ENCODE measurements at places on chromosomes 1 and 21. TPM values are rescaled to one million over a fixed set of nuclear protein-coding genes. Genes with fewer than 3 reads are reported as not detected.

Gene SNX7
- polyA plus RNA-seq: 0.15 TPM

Gene GBP1
- polyA plus RNA-seq: 19.5 TPM

Gene AGMAT
- not detected for polyA plus RNA-seq

Gene FAM78B
- polyA plus RNA-seq: not detected

Gene FABP3
- not detected for polyA plus RNA-seq

Gene KIF14
- 0.05 TPM for polyA plus RNA-seq

Gene CFHR1
- polyA plus RNA-seq: not detected

Gene SYCP1
- polyA plus RNA-seq: not detected

DNA sequence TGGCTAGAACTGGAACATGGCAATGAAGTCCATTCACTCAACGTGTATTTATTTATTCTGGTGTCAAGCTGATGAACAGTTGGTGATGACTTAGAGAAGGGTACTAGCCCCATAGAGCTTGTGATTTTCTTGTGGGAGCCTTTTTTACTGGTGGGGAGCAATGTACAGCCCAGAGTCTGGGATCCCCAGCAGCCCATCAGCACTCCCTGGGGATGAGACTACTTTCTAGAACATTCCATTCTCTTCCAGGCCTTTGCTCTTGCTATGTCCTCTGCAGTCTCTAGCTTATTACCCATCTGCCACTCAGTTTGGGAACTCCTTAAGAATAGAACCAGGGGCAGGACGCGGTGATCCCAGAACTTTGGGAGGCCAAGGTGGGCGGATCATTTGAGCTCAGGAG, 11.6 kb downstream of the SLC2A1 start:
- DNase-seq: no peak
- no peaks in the 10 kb centered on the region for H3K27me3 ChIP-seq
- no peaks in the 10 kb centered on the region for H3K36me3 ChIP-seq

DNA sequence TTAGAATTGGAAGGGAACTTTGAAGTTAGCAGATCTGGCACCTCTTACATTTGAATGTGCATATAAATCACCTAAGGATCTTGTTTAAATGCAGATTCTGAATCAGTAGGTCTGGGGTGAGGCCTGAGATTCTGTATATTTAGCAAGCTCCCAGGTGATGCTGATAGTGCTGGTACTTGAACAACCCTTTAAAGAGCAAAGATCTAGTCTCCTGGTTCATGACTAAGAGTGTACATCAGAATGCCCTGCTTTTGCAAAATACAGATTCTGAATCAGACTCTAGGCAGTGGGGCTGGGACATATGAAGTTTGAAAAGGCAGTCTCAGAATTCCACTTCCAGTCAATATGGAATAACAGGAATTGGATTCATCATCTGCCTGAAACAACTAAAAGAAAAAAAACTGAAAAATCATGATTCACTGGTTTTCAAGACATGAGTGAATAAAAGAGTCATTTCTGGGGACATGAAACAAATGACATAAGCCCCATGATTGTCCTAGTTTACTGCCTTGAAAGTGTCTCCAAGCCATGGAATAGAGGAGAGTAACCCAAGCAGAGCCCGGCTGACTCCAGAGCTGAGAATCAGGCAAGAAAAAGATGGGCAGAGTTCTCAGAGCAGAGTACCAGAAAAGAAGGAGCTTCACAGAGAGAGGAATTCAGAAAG, 149.6 kb upstream of the SGIP1 start:
- H3K27ac ChIP-seq: peak overlapping the region; percentile 72
- peaks cover 53% of the 10 kb centered on the region for H3K4me1 ChIP-seq

GRCh38 chr1:4395676-4396075, 258.7 kb upstream of the AJAP1 start:
- H3K36me3 ChIP-seq: no peaks in the 10 kb centered on the region
- DNase-seq: no peak
- no peak overlapping the region for H3K4me3 ChIP-seq
- no peaks in the 10 kb centered on the region for H3K27me3 ChIP-seq
- no peaks in the 10 kb centered on the region for H3K4me1 ChIP-seq
- no peak overlapping the region for H3K27ac ChIP-seq

- peak; percentile 32 for DNase-seq
- H3K4me3 ChIP-seq: peak overlapping the region; percentile 21
- H3K27ac ChIP-seq: no peak overlapping the region
- H3K27me3 ChIP-seq: no peaks in the 10 kb centered on the region
Measured at GRCh38 chr1:237864338-237865244, 26.1 kb downstream of the ZP4 start.

DNA sequence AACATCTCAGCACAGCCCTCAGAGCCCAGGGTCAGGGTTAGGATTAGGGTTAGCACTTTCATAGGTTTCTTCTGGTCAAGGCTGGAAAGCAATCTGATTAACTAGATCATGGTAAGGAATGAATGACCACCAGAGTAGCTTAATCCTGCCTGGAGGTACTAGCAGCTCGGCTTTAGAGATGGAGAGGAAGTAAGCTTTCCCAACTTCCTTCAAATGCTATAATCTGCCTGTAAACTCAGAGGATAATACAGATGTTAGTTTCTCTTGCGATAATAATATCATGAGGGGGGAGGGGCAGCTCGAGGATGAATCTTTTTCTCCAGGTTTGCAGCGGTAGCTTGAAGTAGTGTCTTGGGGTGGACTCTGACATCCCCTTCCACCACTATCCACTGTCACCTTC, 194.9 kb downstream of the HIVEP3 start:
- peak; percentile 29 for DNase-seq
- no peaks in the 10 kb centered on the region for H3K27me3 ChIP-seq
- H3K4me1 ChIP-seq: peaks cover 100% of the 10 kb centered on the region

- no peak overlapping the region for H3K27ac ChIP-seq
- H3K4me3 ChIP-seq: no peak overlapping the region
- DNase-seq: no peak
- no peaks in the 10 kb centered on the region for H3K36me3 ChIP-seq
- H3K27me3 ChIP-seq: no peaks in the 10 kb centered on the region
- no peaks in the 10 kb centered on the region for H3K4me1 ChIP-seq
Measured at GRCh38 chr21:43332861-43333297, 94.1 kb downstream of the SIK1 start.

- peaks cover 40% of the 10 kb centered on the region for H3K4me1 ChIP-seq
- H3K27me3 ChIP-seq: peaks cover 12% of the 10 kb centered on the region
- no peak for DNase-seq
- H3K27ac ChIP-seq: no peak overlapping the region
Measured at GRCh38 chr1:9280015-9280860, 12.5 kb upstream of the SPSB1 start.

DNA sequence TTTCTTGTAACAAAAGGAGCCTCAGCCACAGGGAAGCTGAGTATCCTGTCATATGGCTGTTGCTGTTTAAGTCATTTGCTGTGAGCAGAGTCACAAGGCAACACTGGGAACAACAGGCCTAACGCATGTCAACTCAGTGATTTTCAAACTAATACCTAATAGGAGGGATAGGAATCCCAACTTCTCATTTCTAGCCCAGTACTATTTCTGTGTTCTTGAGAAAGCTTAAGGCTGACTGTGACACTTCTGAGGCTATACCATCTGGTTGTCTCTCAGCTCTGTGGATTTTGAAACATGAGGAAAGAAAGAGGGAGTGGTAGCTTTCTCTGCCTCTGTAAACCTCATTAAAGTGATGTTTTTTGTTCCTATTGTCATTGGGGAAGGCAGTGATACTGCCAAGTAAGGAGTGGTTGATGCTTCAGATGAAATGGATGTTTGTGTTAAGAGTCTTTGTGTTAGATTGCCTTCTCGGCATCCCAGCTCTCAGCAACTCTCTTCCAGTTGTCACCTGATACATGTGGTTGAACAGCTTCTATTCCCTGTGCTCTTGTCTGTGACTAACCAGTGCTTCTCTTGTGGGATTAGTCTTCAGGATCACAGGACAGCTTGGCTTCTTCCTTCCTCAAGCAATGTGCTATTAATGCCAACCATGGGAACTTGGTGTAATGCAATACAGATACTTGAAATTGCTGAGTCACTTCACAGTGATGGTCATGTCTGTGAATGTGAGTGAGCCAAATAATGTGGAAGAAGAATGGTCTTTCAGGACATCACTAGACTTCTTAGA, 166.8 kb upstream of the IVNS1ABP start:
- H3K4me3 ChIP-seq: no peak overlapping the region
- no peaks in the 10 kb centered on the region for H3K36me3 ChIP-seq
- DNase-seq: peak; percentile 64
- no peaks in the 10 kb centered on the region for H3K27me3 ChIP-seq

- no peak overlapping the region for H3K27ac ChIP-seq
- H3K4me3 ChIP-seq: no peak overlapping the region
- H3K36me3 ChIP-seq: no peaks in the 10 kb centered on the region
- H3K27me3 ChIP-seq: no peaks in the 10 kb centered on the region
Measured at GRCh38 chr1:195768936-195769335, 839.3 kb downstream of the KCNT2 start.

GRCh38 chr1:97647776-97648175, 273.1 kb downstream of the DPYD start:
- no peaks in the 10 kb centered on the region for H3K27me3 ChIP-seq
- no peak for DNase-seq
- peaks cover 38% of the 10 kb centered on the region for H3K36me3 ChIP-seq
- H3K27ac ChIP-seq: no peak overlapping the region

GRCh38 chr1:217921126-217921904, 290.2 kb downstream of the SPATA17 start:
- no peaks in the 10 kb centered on the region for H3K4me1 ChIP-seq
- no peak overlapping the region for H3K4me3 ChIP-seq
- peaks cover 3% of the 10 kb centered on the region for H3K27me3 ChIP-seq
- H3K27ac ChIP-seq: no peak overlapping the region

- no peak overlapping the region for H3K4me3 ChIP-seq
- H3K27me3 ChIP-seq: no peaks in the 10 kb centered on the region
- peaks cover 31% of the 10 kb centered on the region for H3K36me3 ChIP-seq
- no peak overlapping the region for H3K27ac ChIP-seq
- no peak for DNase-seq
Measured at GRCh38 chr1:15433471-15433870, 4.8 kb upstream of the CTRC start.

GRCh38 chr1:21514245-21514644, 5.0 kb downstream of the ALPL start:
- no peak overlapping the region for H3K4me3 ChIP-seq
- H3K27me3 ChIP-seq: peaks cover 27% of the 10 kb centered on the region
- no peak overlapping the region for H3K27ac ChIP-seq
- DNase-seq: no peak
- H3K36me3 ChIP-seq: no peaks in the 10 kb centered on the region

- H3K36me3 ChIP-seq: no peaks in the 10 kb centered on the region
- no peak overlapping the region for H3K27ac ChIP-seq
- no peaks in the 10 kb centered on the region for H3K27me3 ChIP-seq
- H3K4me1 ChIP-seq: no peaks in the 10 kb centered on the region
- no peak overlapping the region for H3K4me3 ChIP-seq
Measured at GRCh38 chr1:196558411-196558810, 49.8 kb downstream of the KCNT2 start.

GRCh38 chr1:42484382-42484781, 21.3 kb downstream of the CCDC30 start:
- DNase-seq: no peak
- no peak overlapping the region for H3K27ac ChIP-seq
- no peak overlapping the region for H3K4me3 ChIP-seq
- H3K27me3 ChIP-seq: no peaks in the 10 kb centered on the region
- no peaks in the 10 kb centered on the region for H3K36me3 ChIP-seq

GRCh38 chr1:97630948-97631347, 289.9 kb downstream of the DPYD start:
- no peaks in the 10 kb centered on the region for H3K27me3 ChIP-seq
- no peak overlapping the region for H3K4me3 ChIP-seq
- no peak overlapping the region for H3K27ac ChIP-seq
- H3K36me3 ChIP-seq: peaks cover 16% of the 10 kb centered on the region
- DNase-seq: no peak

GRCh38 chr1:161119092-161119903, 1.4 kb downstream of the NIT1 start:
- H3K27me3 ChIP-seq: no peaks in the 10 kb centered on the region
- peak; percentile 86 for DNase-seq
- H3K4me3 ChIP-seq: peak overlapping the region; percentile 86
- H3K27ac ChIP-seq: peak overlapping the region; percentile 18
- peaks cover 70% of the 10 kb centered on the region for H3K4me1 ChIP-seq
- H3K36me3 ChIP-seq: peaks cover 40% of the 10 kb centered on the region

- peak overlapping the region; percentile 20 for H3K27ac ChIP-seq
- peaks cover 30% of the 10 kb centered on the region for H3K4me1 ChIP-seq
- no peaks in the 10 kb centered on the region for H3K27me3 ChIP-seq
- peaks cover 22% of the 10 kb centered on the region for H3K36me3 ChIP-seq
Measured at GRCh38 chr1:198640174-198640573, 1.3 kb downstream of the PTPRC start.

DNA sequence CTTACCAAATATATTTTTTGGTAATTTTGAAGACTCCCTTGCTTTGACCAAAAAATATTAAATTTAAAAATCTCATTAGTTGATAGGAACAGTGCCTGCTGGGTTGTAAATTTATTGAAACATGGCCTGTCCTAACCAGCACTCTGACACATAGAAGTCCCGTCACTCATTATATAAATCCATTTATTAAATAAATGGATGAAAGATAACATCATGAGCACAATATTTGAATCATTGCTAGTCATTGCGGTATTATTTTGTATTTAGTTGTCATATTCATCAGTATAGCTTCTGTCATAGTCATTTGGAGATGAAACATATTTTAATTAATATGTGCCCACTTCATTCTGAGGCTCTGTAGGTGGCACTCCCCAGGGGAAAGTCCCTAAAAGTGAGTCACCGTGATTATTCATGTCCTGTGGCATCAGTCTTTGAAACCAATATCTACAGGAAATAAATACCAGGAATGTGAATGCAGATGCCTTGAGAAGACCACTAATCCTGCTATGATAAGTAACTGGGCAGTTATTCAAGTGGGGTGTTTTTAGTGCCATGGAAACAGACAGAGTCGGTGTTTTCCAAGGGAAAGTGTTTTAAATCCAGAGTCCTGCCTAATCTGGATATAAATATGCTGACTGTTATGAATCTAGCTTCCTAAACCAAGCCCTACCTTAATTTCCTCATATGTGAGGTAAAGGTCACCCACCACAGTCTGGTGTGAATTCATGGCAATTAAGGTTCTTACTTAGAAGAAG, 302.0 kb downstream of the DUSP10 start:
- H3K4me1 ChIP-seq: peaks cover 5% of the 10 kb centered on the region
- no peak overlapping the region for H3K4me3 ChIP-seq
- no peaks in the 10 kb centered on the region for H3K27me3 ChIP-seq
- peak; percentile 57 for DNase-seq
- no peak overlapping the region for H3K27ac ChIP-seq

- H3K27ac ChIP-seq: no peak overlapping the region
- no peaks in the 10 kb centered on the region for H3K4me1 ChIP-seq
- no peak overlapping the region for H3K4me3 ChIP-seq
- peaks cover 6% of the 10 kb centered on the region for H3K27me3 ChIP-seq
- H3K36me3 ChIP-seq: no peaks in the 10 kb centered on the region
- no peak for DNase-seq
Measured at GRCh38 chr1:160056648-160057169, 13.3 kb downstream of the KCNJ10 start.
